ENCODE measurements at places on chromosomes 11 and 22.

DNA sequence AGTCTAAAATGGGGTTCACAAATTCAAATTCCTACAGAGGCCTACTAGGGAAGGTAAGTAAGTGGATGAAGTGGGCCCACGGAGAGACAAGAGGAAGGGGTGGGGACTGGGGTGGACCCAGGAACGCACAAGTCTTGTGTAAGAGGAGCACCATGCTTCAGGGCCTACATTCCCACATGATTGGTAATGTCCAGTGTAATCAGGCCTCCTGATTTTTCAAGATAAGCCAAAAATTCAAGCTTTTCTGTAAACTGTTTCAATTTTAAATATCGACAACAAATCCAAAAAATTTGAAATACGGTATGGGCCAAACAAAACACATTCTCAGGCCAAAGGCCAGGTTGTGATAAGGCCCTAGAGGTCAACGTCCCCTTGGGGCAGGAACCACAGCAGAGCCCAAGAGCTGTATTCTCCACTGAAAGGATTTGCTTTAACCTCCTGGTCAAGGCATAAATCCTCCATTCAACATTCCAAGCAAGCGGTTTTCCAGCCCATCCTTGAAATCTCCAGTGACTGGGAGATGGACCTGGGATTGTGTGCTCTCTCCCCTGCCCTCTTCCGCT, 116.4 kb downstream of the TRIM29 start:
- DNase-seq: no peak

DNA sequence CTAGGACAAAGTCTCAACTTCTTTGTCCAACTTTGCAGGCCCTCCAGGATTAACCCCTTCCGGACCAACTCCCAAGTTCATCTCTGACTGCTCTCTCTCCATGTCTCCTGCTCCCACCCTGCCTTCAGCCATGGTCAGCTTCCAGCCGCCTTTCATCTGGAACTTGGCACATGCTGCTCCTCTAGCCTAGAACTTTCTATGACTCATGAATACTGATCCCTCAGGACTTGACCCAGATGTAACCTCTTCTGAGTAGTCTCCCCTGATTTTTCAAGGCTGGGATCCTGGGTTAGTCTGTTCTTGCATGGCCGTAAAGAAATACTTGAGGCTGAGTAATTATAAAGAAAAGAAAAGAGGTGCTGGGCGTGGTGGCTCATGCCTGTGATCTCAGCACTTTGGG, 5.2 kb upstream of the SLC15A3 start:
- DNase-seq: no peak

GRCh38 chr11:32002311-32002710, 88.6 kb upstream of the RCN1 start:
- DNase-seq: peak; percentile 21

- DNase-seq: peak; percentile 21
These were observed 29.0 kb upstream of the LRRC32 start for GRCh38 chr11:76699451-76700091.

- peak; percentile 65 for DNase-seq
These were observed 8.6 kb downstream of the MRPL11 start for GRCh38 chr11:66429983-66430602.

- no peak for DNase-seq
These were observed 1.6 kb downstream of the APOL2 start for GRCh38 chr22:36237462-36238372.

DNA sequence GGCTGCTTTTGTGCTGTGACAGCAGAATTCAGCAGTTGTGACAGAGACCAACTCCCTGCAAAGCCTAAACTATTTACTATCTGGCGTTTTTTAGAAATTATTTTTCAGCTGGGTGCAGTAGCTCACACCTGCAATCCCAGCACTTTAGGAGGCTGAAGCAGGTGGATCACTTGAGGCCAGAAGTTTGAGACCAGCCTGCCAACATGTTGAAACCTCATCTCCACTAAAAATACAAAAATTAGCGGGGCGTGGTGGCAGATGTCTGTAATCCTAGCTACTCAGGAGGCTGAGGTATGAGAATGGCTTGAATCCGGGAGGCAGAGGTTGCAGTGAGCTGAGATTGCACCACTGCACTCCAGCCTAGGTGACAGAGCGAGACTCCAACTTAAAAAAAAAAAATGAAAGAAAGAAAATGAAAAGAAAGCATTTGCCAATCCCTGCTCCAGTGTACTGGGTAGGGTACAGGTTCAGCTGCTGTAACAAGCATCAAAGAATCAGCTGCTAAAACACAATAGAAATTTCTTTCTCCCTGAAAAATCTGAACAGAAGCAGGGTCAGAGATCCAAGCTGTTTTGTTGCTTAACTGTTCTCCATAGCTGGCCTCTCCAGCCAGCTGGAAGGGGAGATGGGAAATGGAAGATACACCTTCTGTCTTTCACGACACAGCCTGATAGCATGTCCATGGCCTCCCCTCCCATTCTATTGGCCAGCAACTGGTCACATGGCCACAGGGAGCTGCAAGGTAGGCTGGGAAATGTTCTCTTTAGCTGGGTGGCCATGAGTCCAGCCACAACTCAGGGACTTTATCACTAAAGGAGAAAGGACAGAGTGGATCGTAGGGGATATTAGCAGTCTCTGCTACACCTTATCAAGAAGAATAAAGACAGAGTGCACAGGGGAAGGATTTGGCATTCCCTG, 8.5 kb upstream of the NCF4 start:
- no peak for DNase-seq

GRCh38 chr11:78564490-78565467, 9.9 kb downstream of the NARS2 start:
- DNase-seq: peak; percentile 75

DNA sequence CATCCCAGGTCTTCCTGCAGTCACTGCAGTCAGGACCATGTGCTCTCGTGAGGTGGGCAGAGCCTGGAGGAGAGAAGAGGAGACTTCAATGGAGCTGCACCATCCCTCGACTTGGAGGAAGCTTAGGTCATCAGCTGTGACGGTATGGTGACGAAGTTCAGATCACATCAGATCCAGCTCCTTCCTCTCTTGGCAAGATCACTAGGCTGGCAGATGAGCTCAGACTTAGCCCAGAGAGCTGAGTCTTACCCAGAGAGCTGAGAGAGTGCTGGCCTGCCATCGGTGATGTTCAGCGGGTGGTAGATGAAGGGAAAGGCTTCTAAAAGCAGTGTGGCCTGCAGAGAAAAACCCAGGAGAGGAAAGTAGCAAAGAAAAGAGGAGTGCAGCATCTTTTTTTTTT, 1.8 kb upstream of the SLC15A3 start:
- DNase-seq: peak; percentile 28

DNA sequence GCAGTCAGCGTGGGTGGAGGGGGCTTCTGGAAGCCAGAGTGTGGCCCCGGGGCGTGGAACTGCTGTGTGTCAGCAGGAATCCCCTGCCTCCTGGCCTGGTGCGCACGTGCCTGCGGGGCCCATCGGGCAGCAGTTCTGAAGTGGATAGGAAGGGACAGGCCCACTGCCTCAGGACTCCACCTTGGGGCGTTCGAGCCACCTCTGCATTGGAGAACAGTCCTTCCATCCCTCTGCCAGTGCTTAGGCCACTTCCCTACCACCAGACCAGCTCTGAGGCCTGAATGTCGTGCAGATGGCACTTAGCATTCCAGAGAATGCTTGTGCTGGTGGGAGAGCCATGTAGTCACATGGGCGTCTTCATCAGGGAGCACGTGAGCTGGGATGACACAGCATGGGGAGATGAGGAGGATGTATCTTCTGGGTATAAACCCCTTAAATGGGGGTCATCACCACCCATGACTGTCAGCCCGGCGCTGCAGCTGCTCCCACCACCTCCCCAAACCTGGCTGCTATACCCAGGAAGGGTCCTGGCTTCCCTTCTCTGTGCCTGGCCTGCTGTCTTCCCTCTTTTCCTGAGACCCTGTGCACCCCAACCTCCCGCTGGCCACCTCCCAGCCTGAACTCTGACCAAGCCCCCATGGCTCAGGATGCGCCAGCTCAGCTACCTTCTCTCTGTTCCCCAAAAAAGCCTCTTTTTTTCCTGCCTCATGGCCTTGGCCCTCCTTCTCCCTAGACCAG, 9.7 kb downstream of the INCENP start:
- no peak for DNase-seq

DNA sequence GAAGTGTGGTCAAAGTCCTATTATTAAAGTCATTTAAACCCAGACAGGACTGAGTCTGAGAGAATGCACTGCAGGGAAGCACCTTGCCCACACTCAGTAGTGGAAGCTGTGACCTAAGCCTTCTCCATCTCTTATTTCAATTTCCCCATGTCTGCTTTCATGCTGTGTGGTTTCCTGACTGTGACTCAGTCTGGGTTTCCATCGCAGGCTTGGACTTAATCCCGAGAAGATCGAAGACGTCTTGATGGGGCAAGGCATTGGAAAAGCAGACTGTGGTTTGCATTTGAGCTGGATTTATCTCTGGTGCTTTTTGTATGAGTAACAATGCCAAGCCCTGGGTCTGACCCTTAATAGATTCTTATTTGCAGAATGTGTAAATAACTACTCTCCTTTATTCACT, 238.9 kb downstream of the NTM start:
- peak; percentile 98 for DNase-seq

- DNase-seq: no peak
These were observed 810.7 kb downstream of the BRD1 start for GRCh38 chr22:49016909-49017481.

GRCh38 chr11:90407350-90407749, 184.5 kb upstream of the CHORDC1 start:
- DNase-seq: no peak

- no peak for DNase-seq
These were observed 627 bp upstream of the APOA5 start for GRCh38 chr11:116792144-116792868.

GRCh38 chr22:18060646-18061620, 16.9 kb upstream of the PEX26 start:
- DNase-seq: peak; percentile 67

- no peak for DNase-seq
These were observed 99.0 kb upstream of the LARGE1 start for GRCh38 chr22:34019190-34019845.

DNA sequence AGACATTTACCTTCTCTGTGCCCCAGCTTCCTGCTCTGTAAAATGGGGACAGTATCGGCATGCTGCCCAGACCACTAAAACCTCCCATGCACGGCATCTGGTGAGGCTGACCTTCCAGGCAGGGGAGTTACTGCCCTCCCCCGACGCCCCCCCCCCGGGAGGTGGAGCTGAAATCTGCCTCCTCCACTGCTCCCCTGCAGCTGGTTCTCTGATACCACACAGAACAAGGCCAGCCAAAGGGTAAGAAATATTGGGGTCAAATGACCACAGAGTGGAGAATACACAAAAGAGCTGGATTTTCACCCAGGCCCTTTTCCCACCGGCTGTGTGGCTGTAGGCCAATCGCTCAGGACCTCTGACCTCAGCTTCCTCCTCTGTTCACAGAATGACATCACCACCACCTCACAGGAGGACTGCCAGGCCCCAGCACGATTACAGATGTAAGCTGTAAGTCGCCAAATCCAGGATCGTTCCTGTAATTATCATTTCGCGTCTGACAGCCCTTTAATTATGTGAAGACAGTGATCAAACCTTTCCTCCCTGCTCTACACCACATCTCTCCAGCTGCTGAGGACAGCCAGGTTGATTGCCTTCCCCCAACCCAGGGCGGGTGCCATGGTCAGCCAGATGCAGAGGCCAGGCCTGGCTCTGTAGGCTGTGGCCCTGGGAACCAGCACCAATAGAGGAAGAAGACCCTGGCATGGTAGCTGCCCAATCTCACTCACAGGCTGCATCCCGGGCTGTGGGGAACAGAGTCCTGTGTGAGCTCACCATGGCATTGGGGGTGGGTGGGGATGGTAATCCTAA, 35.7 kb upstream of the KLHL35 start:
- DNase-seq: peak; percentile 52

DNA sequence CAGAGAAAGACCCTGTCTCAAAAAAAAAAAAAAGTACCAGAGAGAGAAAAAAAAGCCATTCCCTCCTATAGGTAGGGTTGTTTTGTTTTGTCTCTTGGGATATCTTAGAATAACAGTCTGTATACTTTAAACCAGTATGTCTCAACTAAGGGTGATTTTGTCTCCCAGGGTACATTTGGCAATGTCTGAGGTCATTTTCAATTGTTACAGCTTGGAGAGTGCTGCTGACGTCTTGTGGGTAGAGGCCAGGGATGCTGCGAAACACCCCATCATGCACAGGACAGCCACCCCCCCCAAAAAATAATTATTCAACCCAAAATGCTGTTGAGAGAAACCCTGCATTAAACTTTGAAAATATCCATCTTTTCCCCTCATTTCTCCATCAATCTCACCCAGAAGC, 56.1 kb upstream of the CRTAM start:
- DNase-seq: no peak

DNA sequence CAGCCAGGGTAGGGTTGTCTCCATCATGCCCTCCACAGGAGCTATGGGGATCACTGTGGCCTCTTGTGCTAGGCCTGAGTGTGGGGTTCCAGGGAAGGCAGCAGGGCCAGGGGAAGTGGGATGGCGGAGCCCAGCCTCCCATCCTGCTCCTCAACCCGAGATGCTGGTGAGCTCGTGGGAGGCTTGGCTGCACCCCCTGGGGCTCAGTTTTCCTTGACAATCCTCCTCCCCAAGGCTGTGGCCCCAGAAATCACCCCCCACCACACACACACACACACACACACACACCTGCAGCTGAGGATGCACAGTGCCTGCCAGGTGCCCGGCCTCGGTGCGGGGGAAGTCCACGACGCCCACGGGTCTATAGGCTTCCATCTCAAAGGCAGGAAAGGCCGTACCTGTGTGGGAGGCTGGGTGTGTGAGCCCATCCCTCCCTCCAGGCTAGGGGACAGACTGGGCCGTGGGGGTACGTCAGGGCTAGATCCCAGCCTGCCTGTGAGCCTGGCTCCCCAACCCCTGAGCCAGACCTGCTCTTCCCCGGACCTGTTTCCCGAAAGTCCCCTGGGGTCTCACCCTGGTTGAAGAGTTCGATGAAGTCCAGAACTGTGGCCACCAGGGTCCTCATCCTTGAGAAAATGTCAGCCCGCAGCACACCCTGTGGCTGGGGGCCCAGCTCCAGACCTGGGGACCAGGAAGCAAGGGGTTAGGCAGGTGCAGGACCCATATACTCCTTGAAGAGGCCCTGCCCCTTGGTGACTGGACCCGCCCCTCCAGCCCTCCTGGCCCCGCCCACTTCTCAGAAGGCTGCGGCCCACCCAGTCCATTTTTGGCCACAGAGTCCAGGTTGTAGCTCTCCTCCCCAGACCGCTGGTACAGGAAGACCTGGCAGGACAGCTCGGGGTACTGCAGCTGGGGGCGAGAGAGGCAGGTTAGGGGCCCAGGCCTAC, 5.2 kb upstream of the TBX10 start:
- DNase-seq: no peak

- peak; percentile 24 for DNase-seq
These were observed 1.7 kb upstream of the RTN4RL2 start for GRCh38 chr11:57458410-57459163.

- no peak for DNase-seq
These were observed 15.6 kb upstream of the EMID1 start for GRCh38 chr22:29190051-29190450.

DNA sequence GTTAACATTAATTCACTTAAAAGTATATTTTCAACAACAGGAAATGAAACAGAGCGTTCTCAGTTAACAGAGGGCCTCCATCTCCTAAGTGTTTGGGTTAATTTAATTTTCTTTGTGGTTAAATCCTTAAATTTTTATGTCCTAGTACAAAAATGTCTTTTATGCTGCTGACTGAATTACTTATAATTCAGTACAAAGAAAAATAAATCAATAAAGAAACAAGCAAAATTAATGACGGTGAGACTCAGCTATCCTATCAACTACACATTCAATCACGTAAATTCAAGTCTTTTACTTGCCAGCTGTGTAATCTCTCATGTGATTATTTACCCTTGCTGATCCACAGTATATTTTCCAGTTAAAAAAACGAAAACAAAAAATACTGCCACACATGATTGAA, 81.4 kb downstream of the BBOX1 start:
- no peak for DNase-seq

- no peak for DNase-seq
These were observed 1.5 kb downstream of the SLC43A1 start for GRCh38 chr11:57513911-57514537.

GRCh38 chr22:44944883-44945601, 64.8 kb downstream of the PHF21B start:
- DNase-seq: no peak

Data from fibroblast of skin of abdomen (primary cell).